ENCODE measurements at places on chromosomes 1 and 21.
A peak's percentile ranks its signal among the peaks of the same experiment; 100 is the strongest.

DNA sequence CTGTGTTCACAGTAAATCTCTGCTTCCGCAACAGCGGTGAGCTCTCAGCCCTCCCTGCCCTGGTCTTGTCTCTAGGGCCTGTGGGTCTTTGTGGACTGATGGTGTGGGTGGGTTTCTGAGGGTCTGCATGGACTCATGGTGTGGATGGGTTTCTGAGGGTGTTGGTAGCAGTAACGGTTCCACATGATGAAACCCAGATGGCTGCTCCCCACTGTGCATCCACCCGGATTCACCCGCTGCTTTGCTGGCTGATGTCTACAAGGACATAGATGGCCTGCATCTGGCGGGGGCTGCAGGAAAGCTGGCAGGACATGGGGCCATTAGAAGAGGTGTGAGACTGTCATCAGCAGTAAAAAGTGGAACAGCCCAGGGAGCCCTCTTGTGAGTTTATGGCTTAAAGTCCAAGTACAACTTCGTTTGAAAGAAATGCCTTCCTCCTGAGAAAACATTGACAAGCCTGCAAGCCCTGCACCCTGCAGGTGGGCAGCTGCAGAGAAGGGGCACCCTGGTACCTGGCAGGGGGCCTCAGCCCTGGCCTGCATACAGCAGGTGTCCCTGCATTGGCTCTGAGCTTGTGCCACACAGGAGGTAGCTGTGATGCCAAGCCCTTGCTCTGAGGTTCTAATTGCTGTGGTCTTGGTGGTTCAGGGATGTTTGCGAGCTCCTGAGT is 156.9 kb upstream of the COL6A1 start:
- DNase-seq, result no peak

DNA sequence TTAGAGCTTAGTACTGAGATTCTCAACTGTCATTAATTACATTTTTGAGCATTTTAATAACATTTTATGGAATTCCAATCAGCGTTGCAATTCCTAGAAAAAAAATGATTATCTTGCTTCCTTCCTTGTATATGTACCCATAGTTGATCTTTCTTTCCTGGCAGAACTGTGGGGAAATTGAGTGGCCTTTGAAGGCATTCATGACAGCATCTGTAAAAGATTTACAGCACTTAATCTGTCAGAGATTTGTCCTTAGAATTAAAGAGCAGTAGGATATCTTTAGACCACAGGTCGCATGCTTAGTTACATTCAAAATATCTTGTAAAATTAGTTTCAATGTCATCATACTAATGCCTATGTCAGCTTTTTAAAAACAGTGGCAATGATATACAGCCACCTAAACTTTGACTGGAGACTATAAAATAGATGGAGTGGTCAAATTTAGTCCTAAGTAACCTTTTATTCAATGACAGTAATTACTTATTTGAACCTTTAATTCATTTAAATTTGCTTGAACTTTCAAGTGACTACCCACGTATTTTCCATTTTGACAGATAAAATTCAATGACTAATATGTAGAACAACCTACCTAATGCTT is 692.0 kb downstream of the NCAM2 start:
- DNase-seq, result no peak

GRCh38 chr21:27719226-27719625 is 752.3 kb upstream of the ADAMTS5 start:
- no peak for DNase-seq

DNA sequence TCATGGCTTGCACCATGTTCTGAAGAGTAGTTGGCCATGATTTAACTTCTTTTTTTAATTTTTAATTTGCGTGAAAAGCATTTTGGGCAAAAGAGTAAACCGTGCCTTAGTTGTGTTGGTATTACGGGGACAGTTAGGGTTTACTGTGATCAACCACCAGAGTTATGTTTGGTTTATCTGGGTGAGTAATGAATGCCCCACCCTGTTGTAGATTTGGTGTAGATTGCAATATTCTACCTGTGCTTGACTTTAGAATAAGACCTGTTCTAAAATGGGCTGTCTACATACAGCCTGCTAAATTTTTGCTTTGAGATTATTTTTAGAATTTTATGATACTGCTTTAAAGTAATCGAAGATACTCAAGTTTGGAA is 1.4 kb downstream of the USP25 start:
- no peak for DNase-seq

- no peak for DNase-seq
Observed at GRCh38 chr21:41847066-41847804, 31.9 kb downstream of the PRDM15 start.

DNA sequence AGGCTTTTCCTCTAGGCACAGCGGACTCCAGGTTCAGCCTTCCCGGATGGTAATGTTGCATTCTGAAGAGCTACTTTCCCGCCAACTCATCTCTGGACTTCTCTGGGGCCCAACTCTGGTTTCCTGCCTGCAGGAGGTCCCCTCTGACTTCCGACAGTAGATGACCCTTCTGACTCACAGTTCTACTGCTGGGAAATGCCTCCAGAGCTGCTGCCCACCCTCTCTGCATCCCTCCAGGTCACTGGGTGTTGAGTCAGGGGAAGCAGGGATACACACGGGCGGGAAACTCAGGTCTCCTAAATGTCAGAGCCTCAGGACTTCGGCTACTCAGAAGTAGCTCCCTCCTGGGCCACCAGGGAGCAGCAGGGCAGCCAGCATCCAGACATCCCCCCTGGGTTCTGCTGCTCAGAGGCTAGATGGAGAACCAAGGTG is 2.1 kb upstream of the KIF21B start:
- DNase-seq, result peak; percentile 48

DNA sequence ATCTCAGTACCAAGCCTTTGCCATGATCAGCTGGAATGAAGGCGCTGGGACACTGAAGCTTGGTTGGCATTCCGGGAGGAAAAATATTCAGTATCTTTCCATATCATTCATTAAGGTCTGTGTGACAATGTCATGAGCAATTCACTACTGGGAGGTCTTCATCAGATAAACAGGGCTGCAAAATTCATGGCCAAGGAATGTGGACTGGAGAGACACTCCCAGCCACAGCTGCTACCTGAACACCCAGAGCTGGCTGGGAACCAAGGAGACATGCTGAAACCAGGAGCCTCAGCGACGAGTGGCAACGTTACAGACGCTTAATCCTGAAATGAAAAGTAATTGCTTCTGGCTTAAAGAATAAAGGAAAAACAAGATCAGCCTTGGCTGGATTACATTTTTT is 30.6 kb upstream of the DDAH1 start:
- no peak for DNase-seq

DNA sequence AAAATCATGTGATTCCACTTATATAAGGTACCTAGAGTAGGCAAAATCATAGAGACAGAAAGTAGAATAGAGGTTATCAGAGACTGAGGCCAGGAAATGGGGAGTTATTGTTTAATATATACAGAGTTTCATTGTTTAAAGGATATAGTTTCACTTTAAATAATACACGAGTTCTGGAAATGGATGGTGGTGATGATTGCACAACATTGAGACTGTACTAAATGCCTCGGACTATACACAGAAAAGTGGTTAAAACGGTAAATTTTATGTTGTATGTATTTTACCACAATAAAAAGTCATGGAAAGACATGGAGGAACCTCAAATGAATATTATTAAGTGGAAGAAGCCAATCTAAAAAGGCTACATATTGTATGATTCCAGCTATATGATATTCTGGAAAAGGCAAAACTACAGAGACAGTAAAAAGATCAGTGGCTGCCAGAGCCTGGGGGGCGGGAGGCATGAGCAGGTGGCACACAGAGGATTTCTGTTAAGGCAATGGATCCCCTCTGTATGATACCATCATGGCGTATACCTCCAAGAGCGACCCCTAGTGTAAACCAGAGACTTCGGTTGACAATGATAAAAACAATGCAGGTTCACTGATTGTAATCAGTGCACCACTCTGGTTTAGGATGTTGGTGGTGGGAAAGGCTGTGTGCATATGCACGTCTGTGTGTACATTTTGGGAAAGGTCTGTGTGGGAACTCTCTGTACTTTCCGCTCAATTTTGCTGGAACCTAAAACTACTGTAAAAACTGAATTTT is 7.5 kb downstream of the C1orf198 start:
- no peak for DNase-seq

- DNase-seq, result no peak
Observed at GRCh38 chr1:167294528-167294927, 73.8 kb downstream of the POU2F1 start.

- DNase-seq, result no peak
Observed at GRCh38 chr1:83573776-83574175, 425.2 kb downstream of the TTLL7 start.

GRCh38 chr1:240310226-240310925 is 218.7 kb downstream of the FMN2 start:
- no peak for DNase-seq

- DNase-seq, result no peak
Observed at GRCh38 chr1:232813760-232814159, 8.5 kb downstream of the MAP10 start.

GRCh38 chr1:184896000-184896399 is 78.3 kb downstream of the NIBAN1 start:
- DNase-seq, result no peak

- DNase-seq, result no peak
Observed at GRCh38 chr1:172915271-172915670, 135.5 kb downstream of the TNFSF18 start.

GRCh38 chr1:7427605-7428300 is 343.3 kb upstream of the VAMP3 start:
- DNase-seq, result no peak

DNA sequence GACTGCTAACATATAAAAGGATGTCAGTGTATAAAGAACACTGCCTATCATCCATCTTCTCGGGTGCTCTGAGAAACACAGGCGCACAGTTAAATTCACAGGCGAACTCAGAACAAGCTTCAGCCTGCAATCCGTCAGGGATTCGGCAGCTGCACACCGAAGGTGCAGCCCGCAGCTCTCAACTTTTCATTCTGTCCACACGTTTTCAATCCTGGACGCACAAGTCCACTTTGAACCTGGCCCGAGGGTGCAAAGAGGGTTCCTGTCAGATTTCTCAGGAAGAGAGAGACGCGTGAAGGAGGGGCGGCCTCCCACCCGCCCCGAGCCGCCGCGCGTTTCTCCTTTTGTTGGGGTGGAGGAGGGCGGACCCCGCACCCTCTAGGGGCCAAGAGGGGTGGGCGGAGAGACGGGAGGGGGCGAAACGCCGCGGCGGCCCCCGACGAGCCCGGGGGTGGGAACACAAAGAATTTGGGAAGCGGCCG is 724 bp downstream of the DOCK7 start:
- peak; percentile 25 for DNase-seq

DNA sequence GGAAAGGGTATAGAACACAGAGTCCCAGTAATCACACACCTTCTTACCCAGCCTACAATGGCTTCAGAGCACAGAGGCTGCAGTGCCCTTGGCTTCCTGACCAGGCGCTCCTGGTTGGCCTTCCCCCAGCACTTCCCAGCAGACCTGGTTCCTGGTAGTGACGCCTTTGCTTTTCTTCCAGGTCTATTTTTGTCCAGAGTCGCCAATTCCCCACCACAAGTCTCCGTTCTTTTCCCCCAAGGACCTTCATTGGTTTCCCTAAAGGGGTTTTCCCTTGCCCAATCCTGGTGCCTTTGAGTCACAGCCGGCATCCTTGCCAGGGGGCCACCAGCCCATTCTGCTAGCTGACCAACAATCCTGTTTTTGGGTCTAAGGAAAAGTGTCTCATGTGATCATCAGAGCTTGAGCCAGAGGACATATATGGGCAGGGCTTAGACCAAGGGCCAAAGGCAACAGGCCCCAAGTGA is 84.8 kb downstream of the KCNJ15 start:
- DNase-seq, result no peak

GRCh38 chr1:84347271-84347931 is 45.9 kb downstream of the SAMD13 start:
- no peak for DNase-seq

GRCh38 chr1:222138095-222138494 is 396.2 kb upstream of the DUSP10 start:
- DNase-seq, result no peak

GRCh38 chr1:203225071-203225470 is 4.4 kb downstream of the CHIT1 start:
- no peak for DNase-seq

- no peak for DNase-seq
Observed at GRCh38 chr1:5351366-5351765, 640.9 kb downstream of the NPHP4 start.

- no peak for DNase-seq
Observed at GRCh38 chr1:76029331-76029730, 45.2 kb upstream of the ST6GALNAC3 start.

GRCh38 chr1:211127166-211127565 is 6.8 kb downstream of the KCNH1 start:
- no peak for DNase-seq

- no peak for DNase-seq
Observed at GRCh38 chr21:44057960-44058651, 46.0 kb downstream of the TRAPPC10 start.

- DNase-seq, result no peak
Observed at GRCh38 chr1:21020151-21020550, 156.5 kb downstream of the EIF4G3 start.

GRCh38 chr1:185555743-185556142 is 178.4 kb upstream of the HMCN1 start:
- no peak for DNase-seq

DNA sequence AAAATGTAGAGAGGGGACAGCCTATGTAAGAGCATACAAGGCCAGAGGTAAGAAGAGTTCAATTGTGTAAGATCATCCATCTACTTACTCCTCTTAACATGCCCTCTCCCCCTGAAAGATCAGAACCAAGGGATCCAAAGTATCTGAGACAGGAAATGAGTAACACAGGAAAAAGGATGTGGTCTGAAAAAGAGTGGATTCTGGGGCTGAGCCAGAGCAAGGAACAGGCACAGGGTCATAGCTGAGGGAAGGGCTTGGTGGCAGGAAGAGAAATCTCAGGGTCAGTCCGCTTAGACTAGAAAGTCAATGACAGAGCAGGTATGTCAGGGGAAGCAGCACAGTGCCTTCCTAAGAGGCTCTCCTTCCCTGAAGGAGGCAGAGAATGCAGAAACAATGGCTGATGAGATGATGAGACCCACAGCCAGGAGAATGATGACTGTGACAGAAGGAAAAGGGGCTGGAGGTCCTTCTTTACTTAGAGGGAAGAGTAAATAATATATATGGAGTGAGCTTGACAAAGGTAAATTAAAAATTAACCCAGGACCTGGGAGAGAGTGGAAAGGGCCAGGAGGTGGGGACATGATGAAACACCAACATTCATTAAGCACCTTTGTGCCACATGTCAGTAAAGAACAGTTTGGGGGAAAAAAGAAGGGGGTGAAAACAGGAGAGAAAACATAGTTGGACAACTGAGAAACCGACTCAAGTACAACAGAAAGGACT is 26.2 kb upstream of the A3GALT2 start:
- no peak for DNase-seq

GRCh38 chr1:163307479-163308171 is 14.1 kb upstream of the NUF2 start:
- no peak for DNase-seq

DNA sequence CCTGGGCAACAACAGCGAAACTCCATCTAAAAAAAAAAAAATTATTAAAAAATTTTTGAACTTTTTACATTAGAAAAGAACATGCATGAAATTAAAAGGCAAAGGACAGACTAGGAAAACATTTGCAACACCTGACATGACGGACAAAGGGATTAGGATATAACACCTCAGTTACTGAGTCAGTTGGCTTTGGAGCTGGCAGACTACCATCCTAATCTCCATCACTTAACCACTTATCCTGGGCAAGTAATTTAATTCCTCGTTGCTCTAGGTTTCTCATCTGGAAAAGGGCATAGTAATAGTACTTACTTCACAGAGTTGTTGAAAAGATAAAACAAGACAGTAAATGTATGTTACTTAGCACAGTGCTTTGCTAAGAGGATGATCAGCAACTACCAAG is 11.9 kb downstream of the HECTD3 start:
- no peak for DNase-seq

Data from GM12892 (cell line).